ENCODE measurements at places on chromosomes 1 and 21.
A peak's percentile ranks its signal among the peaks of the same experiment; 100 is the strongest.

GRCh38 chr1:182682898-182683501 is 1.4 kb downstream of the RGS8 start:
- no peak for DNase-seq

GRCh38 chr1:88650676-88651418 is 33.2 kb upstream of the PKN2 start:
- no peak for DNase-seq

- no peak for DNase-seq
Measured at GRCh38 chr1:226506021-226506420, 42.5 kb upstream of the STUM start.

DNA sequence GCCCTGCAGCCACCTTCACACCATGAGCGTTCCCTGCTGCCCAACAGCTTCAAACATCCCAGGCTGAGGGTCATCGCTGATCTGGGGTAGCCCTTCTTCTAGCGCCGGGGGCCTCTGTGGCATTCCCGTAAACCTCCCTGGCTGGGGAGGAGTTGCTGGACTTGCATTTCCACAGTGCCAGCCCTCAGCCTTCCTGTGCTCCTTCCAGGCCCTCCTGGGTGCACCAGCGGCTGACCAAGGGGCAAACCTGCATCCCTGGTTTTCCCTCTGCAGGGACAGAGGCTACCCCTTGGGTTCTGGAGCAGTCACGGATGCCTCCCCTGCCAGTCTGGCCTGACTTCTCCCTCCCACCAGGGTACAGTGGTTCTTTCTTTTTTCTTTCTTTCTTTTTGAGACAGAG is 218.7 kb upstream of the TMEM51 start:
- no peak for DNase-seq

- peak; percentile 41 for DNase-seq
Measured at GRCh38 chr1:223707256-223708000, 4.9 kb upstream of the CAPN2 start.

DNA sequence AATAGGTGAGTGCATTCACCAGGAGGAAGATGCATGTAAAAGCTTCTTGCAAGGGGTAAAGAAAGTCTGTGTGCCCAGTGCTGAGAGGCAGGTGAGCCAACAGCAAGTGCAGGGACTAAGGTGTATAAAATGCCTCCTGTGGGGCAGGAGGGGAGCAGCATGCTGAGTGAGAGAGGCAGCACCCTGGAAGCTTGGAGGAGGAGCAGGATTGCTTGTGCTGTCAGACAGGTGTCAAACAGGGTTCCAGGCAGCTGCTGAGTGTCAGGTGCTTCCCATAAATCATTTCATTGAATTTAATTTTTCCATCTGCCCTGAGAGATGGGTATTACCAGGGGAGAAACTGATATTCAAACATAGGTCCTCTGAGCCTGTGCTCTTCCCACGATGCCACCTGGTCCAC is 13.9 kb downstream of the BSND start:
- no peak for DNase-seq

DNA sequence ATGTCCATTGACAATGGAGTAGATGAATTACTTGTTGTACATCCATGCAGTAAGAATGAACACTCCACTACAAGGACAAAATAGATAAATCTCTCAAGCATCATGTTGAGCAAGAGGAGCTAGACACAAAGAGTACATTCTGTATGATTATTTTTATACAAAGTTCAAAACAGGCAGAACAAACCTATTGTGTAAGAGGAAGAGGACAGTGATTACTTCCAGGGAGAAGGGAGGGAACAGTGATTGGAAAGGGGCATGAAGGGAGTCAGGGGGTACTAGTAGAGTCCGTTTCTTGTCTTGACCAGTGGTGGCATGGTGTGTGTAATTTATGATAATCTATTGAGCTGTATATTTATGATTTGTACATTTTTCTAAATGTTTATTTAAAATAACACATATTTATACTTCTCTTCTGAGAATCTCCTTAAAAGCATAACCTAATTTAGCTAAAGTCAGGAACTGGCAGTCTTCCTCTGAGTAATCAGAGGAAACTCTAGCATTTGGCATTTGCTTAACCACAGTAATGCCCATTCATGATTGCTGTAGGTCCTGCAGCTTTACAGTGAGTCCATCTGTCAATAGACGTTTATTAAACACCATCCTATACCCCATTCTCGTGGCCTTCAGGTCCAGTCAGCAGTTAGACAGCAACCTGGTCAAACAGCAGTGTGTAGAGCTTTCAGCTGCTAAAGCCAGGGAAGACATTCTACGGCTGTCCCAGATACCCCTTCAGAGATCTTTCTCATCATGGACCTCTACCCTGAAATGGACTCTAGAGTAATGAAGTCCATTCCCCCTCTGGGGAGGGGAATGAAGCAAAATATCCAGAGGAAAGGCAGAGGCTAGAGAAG is 114.1 kb upstream of the GALNT2 start:
- DNase-seq: no peak

DNA sequence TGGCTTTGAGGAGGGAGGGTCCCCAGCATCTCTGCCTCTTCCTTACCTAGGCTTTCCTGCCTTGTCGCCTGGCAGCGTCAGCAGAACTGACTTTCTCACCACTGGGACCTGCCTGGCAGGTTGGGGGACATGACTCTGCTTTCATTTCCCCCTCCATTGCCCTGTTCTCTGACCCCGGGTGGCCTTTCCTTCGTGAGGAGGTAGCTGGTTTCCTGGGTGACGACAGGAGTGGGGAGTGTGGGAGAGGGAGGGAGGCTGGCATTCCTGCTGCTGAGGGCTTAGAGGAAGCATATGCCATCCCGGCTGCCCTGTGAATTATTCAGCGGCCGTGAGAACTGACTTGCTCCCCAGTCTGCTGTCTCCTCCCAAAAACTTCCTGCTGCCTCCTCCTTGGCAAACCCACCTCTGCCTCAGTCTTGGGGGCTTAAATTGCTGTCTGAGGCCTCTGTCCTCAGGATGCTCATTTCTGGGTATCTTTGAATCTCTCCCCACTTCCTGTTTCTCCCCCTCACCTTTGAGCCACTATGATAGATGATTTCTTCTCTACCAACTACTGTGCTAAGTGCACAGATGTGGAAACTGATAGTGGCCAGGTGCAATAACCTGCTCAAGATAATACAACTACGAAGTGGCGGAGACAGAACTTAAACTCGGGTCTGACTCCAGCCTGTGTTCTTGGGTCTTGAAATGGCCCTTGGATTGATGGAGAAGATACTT is 182.0 kb upstream of the CSF3R start:
- no peak for DNase-seq

DNA sequence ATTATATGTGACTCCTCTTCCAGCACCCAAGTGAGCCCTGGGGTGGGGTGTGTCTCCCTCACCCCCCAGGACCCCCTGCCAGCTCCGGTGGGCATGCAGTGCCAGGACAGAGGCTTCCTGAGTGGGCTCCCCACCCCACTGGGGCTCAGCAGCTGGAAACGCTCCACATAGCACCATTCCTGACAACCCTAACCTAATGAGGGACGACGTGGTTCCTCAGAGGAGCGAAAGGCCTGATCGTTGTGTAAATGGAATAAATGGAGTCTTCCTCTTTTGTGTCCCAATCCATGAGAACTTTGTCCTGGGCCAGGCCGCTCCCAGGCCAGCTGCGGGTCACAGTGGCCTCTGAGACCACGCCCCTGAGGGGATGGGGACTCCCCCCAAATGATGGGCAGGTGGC is 1.8 kb upstream of the TSPEAR start:
- no peak for DNase-seq

- no peak for DNase-seq
Measured at GRCh38 chr1:233060461-233060994, 110.1 kb downstream of the NTPCR start.

DNA sequence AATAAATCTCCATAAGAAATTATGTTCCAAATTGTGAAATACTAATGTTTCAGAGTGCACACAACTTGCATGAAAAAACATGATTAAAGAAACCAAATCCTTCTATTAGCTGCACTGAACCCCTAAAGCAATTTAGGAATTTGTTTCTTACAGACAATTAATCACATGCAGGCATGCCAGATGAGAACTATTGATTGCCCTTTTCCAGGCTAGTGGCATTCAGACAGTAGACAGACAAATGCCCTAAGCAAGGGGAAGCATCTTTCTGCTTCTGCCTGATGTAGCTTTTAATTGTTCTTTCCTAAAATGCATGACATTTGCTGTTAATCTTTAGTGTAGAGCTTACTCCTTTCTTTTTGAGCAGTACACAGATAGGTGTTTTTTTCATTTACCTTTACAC is 229.5 kb downstream of the DPYD start:
- DNase-seq: no peak

- no peak for DNase-seq
Measured at GRCh38 chr21:33395891-33396331, 7.3 kb upstream of the IFNGR2 start.

- peak; percentile 55 for DNase-seq
Measured at GRCh38 chr1:44281962-44282703, 68.9 kb downstream of the DMAP1 start.

DNA sequence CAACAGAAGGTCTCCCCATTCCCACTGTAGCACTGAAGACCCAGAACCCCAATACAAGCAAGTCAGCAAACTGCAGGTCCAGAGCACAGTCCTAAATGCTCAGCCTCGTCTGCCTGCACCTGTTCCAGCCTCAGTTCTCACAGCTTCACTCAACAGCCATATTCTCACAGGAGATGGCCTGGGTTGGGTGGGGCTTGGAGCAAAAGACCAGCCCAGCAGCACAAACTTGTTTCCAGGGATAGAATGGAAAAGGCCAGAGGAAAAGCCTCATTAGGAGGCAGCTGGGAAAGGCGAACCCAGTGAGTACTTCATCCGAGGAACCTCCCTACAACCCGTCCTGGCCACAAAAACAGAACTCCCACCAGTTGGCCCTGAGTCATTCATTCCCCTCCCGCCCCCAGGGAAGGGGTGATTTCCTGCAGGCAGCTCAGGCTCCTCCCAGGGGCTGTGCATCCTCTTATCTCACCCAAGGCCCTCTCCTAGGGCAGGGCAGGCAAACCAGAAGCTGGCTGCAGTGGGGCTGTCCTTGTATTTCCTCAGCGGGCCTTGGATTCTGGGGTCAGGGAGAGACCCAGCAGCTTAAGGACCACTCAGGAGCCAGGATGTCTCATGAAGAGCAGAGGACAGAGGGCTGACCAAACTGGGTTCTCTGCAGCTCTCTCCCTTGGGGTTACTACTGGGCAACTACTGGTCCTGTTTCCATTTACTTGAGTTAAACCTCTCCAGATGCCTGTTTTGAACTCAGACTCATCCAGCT is 7.4 kb upstream of the MPL start:
- DNase-seq: peak; percentile 89

GRCh38 chr1:108053270-108054013 is 88.5 kb upstream of the VAV3 start:
- DNase-seq: peak; percentile 88

DNA sequence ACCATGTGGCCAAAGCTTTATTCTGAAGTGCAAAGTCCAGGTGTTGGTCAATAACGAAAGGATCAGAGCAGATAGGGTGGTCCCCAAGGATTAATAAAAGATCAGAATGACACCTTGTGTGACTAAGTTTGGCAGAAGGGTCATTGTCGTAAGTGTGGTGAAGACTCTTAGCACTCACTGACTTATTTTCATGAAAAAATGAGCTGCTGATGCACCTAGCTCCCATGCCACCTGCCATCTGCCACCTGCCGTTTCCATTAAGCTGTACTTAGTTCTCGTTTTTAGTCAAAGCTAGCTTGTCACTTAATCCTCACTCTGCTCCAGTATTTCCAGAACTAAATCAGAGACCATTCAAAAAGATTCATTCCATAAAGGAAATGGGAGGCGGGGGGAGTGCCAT is 112.6 kb downstream of the SEC16B start:
- no peak for DNase-seq

DNA sequence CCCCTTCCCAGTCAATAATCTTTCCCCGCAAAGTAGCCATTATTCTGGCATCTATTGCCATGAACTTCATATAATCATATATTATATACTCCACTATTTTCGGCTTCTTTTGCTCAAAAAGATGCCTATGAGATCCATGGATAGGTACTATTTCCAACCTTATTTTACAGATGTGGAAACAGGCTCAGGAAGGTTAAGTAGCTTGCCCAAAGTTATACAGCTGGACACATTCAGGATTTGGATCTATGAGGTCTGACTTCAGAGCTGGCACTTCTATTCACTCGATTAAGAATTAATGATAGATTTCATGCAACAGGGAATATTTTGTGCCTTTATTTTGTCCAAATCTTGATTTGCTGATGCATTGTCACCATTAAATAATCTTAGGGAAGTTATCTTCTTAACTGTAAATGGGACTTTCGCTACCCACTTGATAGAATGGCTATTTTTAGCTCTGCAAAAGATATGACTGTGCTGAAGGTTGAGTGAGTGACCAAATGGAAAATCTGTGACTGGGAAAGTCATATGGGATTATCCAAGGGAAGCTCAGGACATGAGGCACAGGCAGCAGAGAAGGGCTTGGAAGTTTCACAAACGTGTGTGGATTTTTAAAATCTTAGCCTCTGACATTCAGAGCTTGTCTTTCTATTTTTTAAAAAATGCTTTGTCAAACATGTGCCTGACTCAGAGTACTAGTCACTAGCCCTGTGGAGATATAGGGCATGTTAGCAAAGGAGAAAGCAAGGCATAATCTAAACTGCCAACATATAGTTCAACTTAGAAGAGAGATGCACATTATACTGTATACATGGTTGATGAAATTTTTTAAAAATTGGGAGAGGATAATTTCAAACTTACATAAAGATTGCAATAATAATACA is 36.5 kb downstream of the GIPC2 start:
- no peak for DNase-seq

GRCh38 chr1:956636-957035 is 2.4 kb downstream of the NOC2L start:
- no peak for DNase-seq

- no peak for DNase-seq
Measured at GRCh38 chr1:203354246-203354645, 3.3 kb upstream of the FMOD start.

DNA sequence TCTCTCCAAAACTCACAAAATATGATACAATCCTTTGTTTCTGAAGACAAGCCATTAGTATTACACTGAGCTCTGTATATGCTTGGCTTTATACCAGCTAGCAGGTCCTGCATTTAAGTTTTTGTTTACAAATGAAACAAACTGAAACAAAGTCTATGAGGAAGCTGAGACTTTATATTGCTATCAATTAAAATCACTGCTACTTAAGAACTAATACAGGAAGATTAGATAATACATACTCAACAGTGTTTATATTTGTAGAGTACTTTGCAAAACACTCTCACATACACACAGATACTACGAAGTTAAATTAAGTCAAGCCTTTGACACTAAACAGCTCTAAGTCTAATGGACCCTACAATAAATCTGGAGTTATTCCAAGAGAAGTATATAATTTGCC is 247.4 kb downstream of the CRB1 start:
- DNase-seq: no peak

Data from suppressor macrophage treated with lipopolysaccharide for 4 hours (primary cell).